Neural progenitor cell (in vitro differentiated cells): ENCODE measurements at places on chromosomes 4 and X. TPM values are rescaled to one million over a fixed set of nuclear protein-coding genes. Genes with fewer than 3 reads are reported as not detected.

- no peaks in the 10 kb centered on the region for H3K27me3 ChIP-seq
- H3K4me3 ChIP-seq: no peak overlapping the region
- no peak for DNase-seq
- H3K27ac ChIP-seq: no peak overlapping the region
Measured at GRCh38 chrX:14899607-14900006, 26.4 kb downstream of the MOSPD2 start.

Gene CDKL2
- 1.2 and 2.9 TPM in 2 replicates for total RNA-seq

GRCh38 chr4:167883266-167883665, 209.1 kb upstream of the ANXA10 start:
- H3K4me1 ChIP-seq: peaks cover 23% of the 10 kb centered on the region
- no peak overlapping the region for H3K4me3 ChIP-seq
- H3K27ac ChIP-seq: no peak overlapping the region
- no peaks in the 10 kb centered on the region for H3K36me3 ChIP-seq
- no peak for DNase-seq

Gene CRMP1
- 91.4 and 140 TPM in 2 replicates for total RNA-seq

DNA sequence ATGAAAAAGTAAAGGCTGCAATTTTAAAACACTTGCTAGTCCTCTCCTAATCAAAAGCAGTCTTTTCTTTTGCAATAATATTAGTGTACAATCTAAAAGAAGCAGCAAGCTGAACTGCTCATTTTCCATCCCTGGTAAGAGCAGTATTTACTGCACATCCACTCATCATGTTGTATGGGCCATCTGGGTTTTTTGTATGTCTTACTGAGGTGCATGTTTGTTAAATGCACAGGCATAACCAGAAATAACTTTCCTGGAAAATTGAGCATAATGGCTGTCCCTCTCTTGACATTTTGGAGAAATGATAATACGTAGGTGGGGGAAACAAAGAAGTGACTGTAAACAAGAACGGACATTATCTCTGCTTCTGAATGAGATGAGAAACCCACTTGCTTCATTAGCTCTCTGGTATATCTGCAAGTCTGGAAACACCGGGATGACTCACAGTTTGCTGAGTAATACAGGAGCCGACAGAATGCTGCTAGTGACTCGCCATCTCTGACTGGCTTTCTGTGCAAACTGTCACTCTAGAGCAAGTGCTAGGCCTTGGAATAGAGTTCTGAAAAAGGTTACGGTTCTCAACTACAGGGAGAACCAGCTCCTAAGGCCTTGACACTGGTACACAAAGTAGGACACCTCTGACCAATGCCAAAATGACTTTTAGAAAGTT, 85.7 kb upstream of the MTM1 start:
- no peak for DNase-seq
- no peak overlapping the region for H3K27ac ChIP-seq
- no peak overlapping the region for H3K4me3 ChIP-seq
- no peaks in the 10 kb centered on the region for H3K4me1 ChIP-seq

Gene DEFB131A
- total RNA-seq: not detected in 2 replicates

DNA sequence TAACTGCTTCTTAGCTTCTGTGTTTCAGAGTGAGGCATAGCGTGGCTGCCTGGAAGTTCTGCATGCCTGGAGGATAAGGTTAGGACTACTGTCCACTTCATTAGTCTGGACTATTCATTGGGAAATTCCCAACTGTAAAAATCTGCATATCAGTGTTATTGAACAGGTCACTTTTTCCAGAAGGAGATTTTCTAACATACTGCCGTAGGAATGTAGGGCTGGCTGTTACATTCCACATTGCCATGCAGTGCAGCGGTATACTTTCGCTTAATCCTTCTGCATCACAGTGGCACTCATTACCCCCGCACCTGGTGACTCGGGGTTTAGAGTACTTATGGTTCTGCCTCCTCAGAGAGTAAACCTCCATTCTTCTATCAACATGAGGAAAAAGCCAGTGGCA, 104.6 kb downstream of the NPFFR2 start:
- no peaks in the 10 kb centered on the region for H3K4me1 ChIP-seq
- H3K4me3 ChIP-seq: no peak overlapping the region
- no peaks in the 10 kb centered on the region for H3K27me3 ChIP-seq
- DNase-seq: peak; percentile 48

DNA sequence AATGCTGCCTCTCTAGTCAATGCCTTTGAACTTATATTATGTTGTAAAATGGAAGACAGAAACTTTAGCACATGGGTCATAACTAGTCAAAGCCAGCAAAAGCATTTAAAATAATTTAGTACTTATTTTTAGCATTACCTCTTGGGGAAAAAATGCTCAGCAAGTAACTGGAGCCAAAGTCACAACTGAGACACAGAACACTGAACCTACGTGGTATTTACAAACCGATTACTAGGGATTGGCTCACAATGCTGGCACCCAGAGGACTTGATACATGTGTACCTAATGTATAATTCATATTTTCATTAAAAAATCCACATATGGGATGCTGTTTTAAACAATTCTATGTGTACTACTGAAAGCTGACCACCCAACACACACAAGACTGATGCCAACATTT, 38.4 kb downstream of the PHKA2 start:
- no peaks in the 10 kb centered on the region for H3K4me1 ChIP-seq
- DNase-seq: no peak

DNA sequence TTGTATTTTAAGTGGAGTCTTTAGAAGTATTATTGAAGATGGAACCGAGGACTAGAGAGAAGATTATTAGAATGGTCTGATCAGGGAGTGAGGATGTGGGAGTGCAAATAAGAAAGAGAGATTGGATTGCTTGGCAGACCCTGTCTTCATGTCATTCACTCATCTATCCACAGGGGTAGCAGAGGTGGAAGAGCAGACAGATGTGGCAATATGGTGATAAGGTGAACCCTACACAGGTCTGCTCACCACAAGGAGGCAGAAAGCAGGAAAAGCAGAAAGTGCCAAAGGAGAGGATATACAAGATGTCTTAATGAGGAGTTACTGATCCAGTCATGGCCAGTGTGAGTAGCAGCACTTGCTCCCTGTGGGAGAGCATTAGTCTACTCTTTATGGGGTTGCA, 129.4 kb downstream of the MAGEE2 start:
- H3K4me3 ChIP-seq: no peak overlapping the region
- no peaks in the 10 kb centered on the region for H3K36me3 ChIP-seq
- H3K4me1 ChIP-seq: no peaks in the 10 kb centered on the region

Gene EDA
- 6.8 and 7.4 TPM in 2 replicates for total RNA-seq

Gene MAGEA2B
- total RNA-seq: not detected in 2 replicates

- H3K4me3 ChIP-seq: no peak overlapping the region
- DNase-seq: no peak
- no peak overlapping the region for H3K27ac ChIP-seq
- no peaks in the 10 kb centered on the region for H3K27me3 ChIP-seq
- H3K36me3 ChIP-seq: no peaks in the 10 kb centered on the region
Measured at GRCh38 chr4:88477229-88477860, 20.4 kb downstream of the HERC5 start.

Gene CTAG1B
- total RNA-seq: not detected in 2 replicates

- no peak overlapping the region for H3K27ac ChIP-seq
- no peak for DNase-seq
- peaks cover 6% of the 10 kb centered on the region for H3K4me1 ChIP-seq
- no peak overlapping the region for H3K4me3 ChIP-seq
Measured at GRCh38 chr4:87116231-87116630, 104.2 kb downstream of the KLHL8 start.

Gene MAGEE2
- total RNA-seq: not detected in 2 replicates

Gene UGT2B17
- not detected in 2 replicates for total RNA-seq

DNA sequence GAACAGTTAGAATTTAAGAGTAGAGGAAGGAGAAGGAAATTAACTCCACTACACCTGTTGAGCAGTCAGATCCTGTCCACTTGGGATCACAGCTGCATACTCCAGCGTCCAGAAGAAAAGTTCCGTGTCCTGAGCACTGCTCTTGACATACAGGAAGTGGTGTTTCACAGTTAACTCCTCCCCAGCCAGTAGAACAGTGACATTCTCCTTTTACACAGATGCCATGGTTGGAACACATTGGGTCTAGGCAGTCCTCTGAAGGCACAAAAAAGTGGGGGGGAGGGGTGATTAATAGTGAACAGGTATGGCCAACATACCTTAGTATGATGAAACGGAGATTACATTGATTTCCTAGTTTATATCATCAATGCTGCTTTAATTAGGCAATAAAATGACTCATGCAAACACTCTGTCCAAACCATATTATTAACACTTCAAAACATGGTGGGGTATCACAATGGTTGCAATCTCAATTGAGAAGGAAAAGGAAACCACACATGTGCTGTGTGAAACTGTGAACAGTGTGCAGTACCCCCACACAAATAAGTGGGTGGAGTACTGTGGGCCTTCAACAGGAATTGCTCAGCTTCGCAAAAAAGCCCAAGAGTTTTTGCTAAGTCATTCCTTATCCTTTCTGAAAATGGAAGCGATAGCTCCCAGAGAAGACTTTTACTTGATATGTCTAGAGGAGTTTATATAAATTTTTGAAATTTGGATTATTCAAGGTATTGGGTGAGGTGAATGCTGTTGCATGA, 295.6 kb downstream of the SH2D1A start:
- no peaks in the 10 kb centered on the region for H3K4me1 ChIP-seq
- H3K4me3 ChIP-seq: no peak overlapping the region
- H3K27ac ChIP-seq: no peak overlapping the region

DNA sequence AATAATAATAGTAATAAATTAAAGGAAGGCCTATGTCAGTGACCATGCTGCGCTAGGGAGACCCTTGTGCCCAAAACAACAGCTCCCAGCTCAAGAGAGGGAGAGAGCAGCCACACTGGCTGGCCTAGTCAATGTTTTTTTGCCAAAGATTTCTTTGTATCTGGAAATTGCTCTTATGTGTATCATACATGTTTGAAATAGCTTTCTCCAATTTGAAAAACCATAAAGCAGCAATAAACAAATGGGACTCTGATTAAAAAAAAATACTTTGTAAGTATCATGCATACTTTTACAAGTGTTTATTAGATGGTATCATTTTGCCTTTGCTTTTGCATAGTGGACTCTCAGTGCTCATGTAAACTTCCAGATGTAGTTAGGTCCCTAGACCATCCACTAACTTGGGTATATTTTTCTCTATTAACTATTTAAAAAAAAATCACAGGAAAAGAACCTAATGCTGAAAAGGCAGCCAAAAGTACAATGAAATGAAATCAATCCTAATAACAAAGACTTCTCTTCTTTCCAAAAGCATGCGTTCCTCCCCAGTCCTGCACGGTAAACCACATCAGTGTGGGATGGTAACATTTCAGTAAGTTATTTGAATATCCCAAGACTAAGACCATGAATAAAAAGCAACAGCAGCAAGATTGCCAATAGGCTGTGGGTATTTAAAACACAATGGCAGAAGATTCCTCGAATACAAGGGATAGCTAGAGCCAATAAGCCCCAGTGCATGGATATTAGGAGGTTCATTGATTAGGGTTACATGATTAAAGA, 117.6 kb downstream of the PALLD start:
- H3K27me3 ChIP-seq: no peaks in the 10 kb centered on the region
- H3K27ac ChIP-seq: peak overlapping the region; percentile 80
- DNase-seq: no peak
- peaks cover 38% of the 10 kb centered on the region for H3K4me1 ChIP-seq
- no peak overlapping the region for H3K4me3 ChIP-seq

Gene BGN
- total RNA-seq: 0.37 TPM in 1 of 2 replicates, not detected in the other

- H3K4me3 ChIP-seq: no peak overlapping the region
- H3K4me1 ChIP-seq: no peaks in the 10 kb centered on the region
- H3K27me3 ChIP-seq: no peaks in the 10 kb centered on the region
- DNase-seq: no peak
- H3K36me3 ChIP-seq: no peaks in the 10 kb centered on the region
- no peak overlapping the region for H3K27ac ChIP-seq
Measured at GRCh38 chr4:73917081-73917501, 47.9 kb downstream of the CXCL1 start.

DNA sequence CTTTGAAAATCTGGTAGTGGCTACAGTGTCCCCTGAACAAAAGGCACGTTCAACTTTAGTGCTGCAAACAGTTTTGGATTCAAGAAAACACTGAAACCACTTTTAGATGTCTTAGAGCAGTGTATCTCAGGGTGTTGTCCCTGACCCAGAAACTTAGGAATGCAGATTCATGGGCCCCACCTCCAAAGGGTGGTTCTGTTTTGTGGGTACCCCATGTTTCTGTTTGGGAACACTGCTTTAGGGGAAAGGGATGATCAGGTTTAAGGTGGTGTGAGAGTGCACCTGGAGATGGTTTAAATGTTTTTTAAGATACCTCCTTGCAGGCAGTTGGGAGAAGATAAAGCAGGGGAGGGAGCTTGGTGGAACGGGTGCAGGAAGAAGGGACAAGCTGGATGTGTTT, 55.6 kb downstream of the JADE1 start:
- DNase-seq: no peak
- no peak overlapping the region for H3K27ac ChIP-seq
- H3K4me3 ChIP-seq: no peak overlapping the region
- H3K4me1 ChIP-seq: peaks cover 11% of the 10 kb centered on the region

DNA sequence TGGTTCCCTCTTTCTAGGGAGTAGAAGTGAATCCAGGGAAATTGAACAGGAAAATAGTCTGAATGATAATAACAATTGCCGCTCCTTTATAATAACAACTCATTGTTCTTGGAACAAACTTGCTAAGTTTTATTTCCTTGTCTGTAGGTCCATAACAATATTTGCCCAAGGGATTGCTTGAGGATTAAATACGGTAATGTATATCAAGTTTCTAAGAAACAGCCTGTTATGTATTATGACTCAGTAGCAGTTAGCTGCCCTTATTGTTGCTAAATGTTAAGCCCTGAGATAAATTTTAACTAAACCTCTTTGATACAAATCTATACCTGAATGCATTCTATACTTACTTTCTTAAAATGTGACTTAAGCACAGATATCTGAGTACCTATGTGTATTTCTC, 215.9 kb upstream of the AADAT start:
- H3K27ac ChIP-seq: no peak overlapping the region
- H3K27me3 ChIP-seq: no peaks in the 10 kb centered on the region
- H3K4me1 ChIP-seq: no peaks in the 10 kb centered on the region
- H3K4me3 ChIP-seq: no peak overlapping the region

Gene AMER1
- total RNA-seq: 6.7 and 7.8 TPM in 2 replicates

- no peak overlapping the region for H3K27ac ChIP-seq
- peaks cover 18% of the 10 kb centered on the region for H3K4me1 ChIP-seq
- H3K4me3 ChIP-seq: peak overlapping the region; percentile 67
- no peaks in the 10 kb centered on the region for H3K27me3 ChIP-seq
- no peak for DNase-seq
Measured at GRCh38 chrX:40733706-40734105, 1.6 kb downstream of the MED14 start.
